ENCODE measurements at places on chromosomes 2 and 18.

DNA sequence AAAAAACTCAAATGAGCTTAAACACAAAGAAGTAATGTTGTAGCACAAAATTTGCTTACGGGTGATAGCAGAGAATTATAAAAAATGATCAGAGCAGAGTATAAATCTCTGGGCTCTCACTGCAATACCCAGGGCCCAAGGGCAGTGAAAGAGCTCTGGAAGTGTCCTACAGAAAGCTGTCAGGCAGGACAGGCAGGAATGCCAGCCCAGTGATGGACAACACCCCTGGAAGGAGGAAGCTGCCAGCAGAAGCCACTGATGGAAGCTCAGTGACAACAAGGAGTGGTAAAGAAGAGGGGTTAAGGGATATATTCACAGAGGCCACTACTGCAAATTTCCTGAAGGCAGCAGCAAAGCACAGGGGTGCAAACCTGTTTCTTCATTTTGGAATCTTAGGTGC lies 214.9 kb downstream of the L3MBTL4 start:
- DNase-seq: no peak

GRCh38 chr2:207255565-207256470 lies 90.1 kb upstream of the KLF7 start:
- no peak for DNase-seq

GRCh38 chr18:74396171-74397169 lies 60.6 kb downstream of the DIPK1C start:
- peak; percentile 9 for DNase-seq

DNA sequence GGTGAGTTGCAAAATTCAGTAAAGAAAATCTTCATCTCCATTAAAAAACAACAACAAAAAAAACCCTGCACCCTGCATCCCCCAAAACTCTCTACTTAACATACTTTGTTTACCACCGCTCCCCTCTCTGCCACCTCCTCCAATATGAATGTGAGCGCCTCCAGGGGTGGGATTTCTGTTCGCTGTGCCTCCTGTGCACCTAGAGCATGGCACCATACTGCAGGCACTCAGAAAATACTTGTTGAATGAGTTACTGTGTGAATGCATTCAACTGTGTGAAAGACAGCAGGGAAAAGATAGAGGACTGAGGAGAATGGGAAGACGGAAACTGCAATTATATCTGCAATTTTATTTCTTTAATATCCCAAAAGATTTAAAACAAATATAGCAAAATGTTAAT lies 4.5 kb downstream of the CEBPZ start:
- no peak for DNase-seq

DNA sequence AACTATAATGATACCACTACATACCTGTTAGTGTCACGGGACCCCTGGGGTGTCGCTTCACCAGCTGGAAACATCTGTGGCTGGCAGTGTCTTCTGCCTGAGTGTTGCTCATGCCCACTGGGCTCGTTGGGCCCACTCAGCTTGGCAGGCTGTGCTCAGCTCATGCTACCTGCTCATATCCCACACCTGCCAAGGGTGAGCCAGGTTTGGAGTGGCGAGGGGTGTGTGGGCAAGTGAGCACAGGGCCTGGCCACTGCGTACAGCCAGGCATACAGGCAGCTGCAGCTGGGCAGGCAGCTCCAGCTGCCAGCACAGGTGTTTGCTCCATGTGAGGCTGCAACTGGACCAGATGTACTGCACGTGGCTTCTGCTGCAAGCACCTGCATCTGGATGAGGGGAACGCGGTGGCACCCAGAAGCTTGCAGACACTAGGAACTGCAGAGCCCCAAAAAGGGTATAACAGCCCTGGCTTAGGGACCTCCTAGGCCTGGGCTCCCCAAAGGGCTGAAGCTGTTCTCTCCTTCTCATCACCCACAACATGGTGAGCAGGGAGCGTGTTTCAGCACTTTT lies 70.1 kb downstream of the SUCLG1 start:
- no peak for DNase-seq

- DNase-seq: no peak
These were observed 141.1 kb downstream of the HRH4 start for GRCh38 chr18:24601585-24601984.

GRCh38 chr18:3368193-3368592 lies 81.8 kb upstream of the TGIF1 start:
- DNase-seq: no peak

GRCh38 chr18:67845035-67845434 lies 328.5 kb upstream of the DSEL start:
- no peak for DNase-seq

GRCh38 chr2:106097038-106098000 lies 96.8 kb downstream of the UXS1 start:
- DNase-seq: no peak

DNA sequence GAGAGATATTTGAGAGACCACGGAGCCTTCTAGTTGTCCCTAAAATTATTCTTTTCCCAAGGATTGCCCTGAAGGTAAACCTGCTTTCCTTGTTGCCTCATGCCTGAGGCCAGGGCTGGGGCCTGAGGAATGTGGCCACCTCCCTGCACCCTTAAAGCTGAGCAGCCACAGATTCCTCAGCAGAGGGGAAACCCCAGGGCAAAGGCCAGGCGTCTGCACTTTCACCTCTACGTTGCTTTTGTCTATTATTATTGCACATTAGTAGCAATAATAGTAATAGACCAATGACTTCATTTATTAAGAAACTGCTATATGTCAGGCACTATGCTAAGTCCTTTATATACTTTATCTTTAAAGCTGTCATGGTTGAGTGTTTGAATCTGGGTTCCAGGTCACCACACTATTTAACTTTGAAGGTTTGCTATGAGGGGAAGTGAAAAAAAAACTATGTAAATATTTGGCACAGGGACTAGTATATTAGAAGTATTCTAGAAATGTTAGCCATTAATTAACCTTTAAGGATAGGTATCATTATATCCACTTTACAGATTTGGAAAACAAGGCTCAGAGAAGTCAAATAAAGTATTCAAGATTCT lies 104.2 kb downstream of the LRRC30 start:
- no peak for DNase-seq

- no peak for DNase-seq
These were observed 199.6 kb downstream of the LDLRAD4 start for GRCh38 chr18:13418013-13418710.

- no peak for DNase-seq
These were observed 77.8 kb downstream of the DNER start for GRCh38 chr2:229636571-229636970.

GRCh38 chr18:48990481-48991318 lies 39.9 kb upstream of the SMAD7 start:
- DNase-seq: peak; percentile 71

GRCh38 chr2:149033716-149034115 lies 4.8 kb upstream of the LYPD6B start:
- no peak for DNase-seq

GRCh38 chr2:205734436-205735037 lies 52.2 kb downstream of the NRP2 start:
- no peak for DNase-seq

GRCh38 chr2:238869-239268 lies 25.0 kb downstream of the SH3YL1 start:
- no peak for DNase-seq

GRCh38 chr2:207037896-207038295 lies 98.6 kb downstream of the CPO start:
- peak; percentile 66 for DNase-seq

DNA sequence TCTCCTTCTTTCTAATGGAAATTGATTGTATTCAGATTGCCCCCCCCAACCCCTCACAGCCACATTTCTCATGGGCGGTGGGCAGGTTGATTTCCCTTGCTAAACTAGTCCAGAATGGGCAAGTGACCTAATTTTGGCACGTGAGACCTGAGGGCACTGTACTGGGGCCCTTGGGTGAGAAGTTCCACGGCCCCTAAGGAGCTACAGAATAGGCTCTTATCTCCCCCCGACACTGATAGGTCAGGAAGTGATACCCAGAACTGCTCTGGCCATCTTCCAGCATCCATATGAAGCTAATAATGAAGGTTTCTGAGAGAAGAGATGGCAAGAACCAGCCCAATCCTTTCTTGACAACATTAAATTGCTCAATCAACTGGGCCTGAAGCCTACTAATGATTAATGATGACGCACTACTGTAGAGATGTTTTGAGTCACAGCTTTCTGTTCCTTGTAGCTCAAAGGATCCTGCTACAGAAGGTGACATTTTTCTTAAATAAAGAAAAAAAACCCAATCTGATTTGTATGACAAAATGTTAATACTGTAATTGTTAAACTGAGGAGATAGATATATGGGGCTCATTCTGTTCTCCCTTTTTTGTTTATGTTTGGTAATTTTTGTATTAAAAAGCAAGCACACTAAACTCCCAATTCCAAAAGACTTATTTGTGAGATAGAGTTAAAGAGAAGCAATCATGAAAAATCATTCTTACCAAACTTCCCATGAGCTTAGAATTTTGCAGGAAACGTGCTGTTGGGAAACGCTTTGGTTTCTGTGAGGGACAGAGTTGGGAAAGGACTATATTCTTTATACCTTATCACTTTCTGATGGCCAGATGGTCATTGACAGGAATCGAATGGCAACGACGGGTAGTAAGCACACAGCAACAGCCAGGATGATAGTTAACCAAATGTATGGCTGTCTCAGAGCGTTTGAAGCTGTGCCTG lies 28.2 kb upstream of the NARS1 start:
- peak; percentile 81 for DNase-seq

- DNase-seq: no peak
These were observed 94.8 kb upstream of the SMAD7 start for GRCh38 chr18:49045585-49045984.

GRCh38 chr2:200496696-200497095 lies 13.2 kb downstream of the KCTD18 start:
- DNase-seq: no peak

- DNase-seq: no peak
These were observed 36.4 kb downstream of the ZC3H15 start for GRCh38 chr2:186522450-186522849.

DNA sequence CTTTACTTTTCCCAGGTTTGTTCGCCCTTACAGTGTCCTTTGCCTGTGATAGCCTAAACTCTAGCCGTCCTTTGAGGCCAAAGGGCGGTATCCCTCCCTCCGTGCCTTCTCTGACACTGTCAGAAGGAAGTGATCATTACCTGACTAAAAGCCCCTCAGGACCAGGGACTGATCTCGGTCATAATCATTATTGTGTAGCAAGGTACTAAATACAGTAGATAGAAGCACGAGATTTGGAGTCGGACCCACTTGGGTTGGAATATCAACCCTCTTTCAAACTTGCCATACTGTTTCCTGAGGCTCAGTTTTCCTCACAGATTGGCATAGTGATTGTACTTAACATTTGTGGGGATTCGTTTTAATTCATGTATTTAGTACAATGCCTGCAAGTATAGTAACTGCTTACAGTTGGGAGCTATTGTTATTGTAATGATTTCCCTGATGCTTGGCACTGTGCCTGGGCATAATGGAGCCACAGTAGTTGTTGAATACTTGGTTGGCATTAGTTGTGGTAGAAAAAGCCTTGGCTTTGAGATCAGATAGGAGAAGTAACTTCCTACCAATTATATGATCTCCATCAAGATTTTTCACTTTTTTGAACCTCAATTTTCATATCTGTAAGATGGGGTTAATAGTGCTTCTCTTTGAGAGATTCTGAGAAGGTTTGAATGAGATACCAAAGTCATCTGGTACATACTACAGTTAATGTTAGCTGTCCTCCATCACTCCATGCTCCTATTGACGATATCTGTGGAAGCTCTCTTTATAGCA lies 836 bp downstream of the STK11IP start:
- no peak for DNase-seq

DNA sequence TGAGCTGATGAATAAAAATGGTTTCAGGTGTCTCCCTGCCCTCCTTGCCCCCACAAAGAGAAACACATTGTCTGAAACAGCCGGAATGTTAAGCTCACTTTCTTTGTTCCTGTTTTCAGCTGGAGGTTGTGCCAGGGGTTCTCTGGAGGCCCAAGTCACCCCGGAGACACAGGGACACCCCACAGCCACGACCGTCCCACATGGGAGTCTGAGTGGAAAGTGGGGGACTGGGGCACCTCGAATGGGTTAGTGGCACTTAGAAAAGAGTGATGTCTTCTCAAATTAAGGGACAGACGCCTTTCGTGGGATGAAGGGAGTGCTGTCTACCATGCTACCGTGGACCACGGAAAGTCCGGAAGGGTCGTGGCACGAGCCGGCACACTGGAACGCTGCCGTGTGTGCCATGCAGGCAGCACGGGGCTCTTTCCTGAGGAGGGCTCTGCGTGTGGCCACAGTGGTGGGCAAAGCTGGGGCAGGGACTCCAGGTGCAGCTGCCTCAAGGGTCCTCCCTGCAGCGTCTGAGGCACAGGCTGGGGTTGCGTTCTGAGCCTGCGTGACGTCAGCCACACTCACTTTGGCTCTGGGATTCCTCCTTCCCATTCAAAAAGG lies 39.4 kb upstream of the CTDP1 start:
- no peak for DNase-seq

DNA sequence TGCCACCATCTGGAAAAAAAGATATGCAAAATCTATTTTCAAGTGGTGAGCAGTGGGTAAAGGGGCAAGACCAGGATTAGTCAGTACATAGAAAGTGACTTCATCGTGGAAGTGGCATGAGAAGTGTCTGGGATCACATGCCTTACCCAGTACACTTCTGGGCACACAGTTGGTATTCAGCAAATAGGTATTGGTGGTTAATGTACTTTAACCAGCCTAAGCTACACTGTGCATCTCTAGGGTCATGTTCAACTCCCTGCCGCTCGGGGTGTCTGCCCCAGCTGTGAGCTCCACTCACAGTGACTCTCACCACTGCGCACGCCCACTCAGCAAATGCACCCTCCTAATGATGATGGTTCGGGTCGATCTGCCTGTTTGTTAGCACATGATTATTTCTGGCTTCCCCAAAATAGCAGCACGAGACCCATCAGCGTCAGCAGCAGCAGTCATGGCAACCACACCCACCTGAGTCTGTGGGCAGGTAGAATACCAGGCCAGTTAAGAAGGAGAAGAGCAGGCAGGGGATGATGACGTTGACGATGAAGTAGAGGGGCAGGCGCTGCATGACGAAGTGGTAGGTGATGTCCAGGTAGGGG lies 11.1 kb downstream of the CHRNA1 start:
- peak; percentile 52 for DNase-seq

DNA sequence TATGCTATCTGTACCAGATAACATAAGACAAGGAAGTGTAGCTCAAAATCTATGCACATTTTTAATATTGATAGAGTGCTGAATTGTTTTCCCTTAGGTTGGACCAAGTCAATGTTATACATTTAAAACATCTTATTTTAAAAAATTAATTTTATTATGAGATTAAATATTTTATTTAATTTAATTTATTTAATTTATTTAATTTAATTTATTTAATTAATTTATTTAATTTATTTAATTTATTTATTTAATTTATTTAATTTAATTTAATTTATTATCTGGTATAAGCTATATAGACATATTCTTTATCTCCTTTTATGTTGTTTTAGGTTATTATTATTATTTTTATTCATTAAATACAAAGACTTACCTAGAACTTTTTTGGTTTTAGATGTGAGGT lies 551.7 kb upstream of the LRRTM1 start:
- no peak for DNase-seq

- DNase-seq: no peak
These were observed 83.1 kb downstream of the CDC42EP3 start for GRCh38 chr2:37588316-37588777.

GRCh38 chr2:46193356-46193755 lies 103.9 kb upstream of the EPAS1 start:
- DNase-seq: no peak

- no peak for DNase-seq
These were observed 56.2 kb downstream of the POLR1A start for GRCh38 chr2:86049529-86049928.

All from inflammatory macrophage treated with lipopolysaccharide for 1 hour (primary cell).